Stimulated activated CD4-positive, alpha-beta T cell treated with anti-CD3 and anti-CD28 coated beads, TNF-alpha, amount 100 ng/mL, for 1 hour (primary cell): ENCODE measurements at places on chromosomes 4 and X.

GRCh38 chr4:53186714-53187358 is 179.0 kb downstream of the SCFD2 start:
- no peak for DNase-seq

GRCh38 chrX:23656091-23656490 is 11.2 kb upstream of the PRDX4 start:
- DNase-seq, result no peak

- DNase-seq, result no peak
Observed at GRCh38 chr4:170716868-170717267, 627.1 kb upstream of the AADAT start.

- no peak for DNase-seq
Observed at GRCh38 chr4:146190456-146190855, 14.9 kb downstream of the LSM6 start.

DNA sequence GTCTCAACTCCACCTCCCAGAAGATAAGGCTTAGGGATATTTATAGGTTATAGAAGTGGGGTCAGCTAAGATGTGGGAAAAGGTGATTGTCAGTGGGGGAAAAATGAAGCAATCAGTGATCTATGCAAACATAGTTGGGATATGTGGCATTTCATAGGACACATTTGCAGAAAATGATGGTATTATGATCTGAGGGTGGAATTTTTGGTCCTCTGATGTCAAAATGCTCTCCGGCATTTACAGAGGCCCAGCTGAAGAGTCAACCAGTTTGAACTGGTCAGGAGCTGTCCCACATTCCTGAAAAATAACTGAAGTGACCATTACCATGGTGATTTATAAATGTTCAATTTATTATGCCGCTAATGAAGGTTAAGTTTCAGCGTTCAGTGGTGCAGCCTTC is 12.2 kb upstream of the HPGD start:
- DNase-seq, result no peak

DNA sequence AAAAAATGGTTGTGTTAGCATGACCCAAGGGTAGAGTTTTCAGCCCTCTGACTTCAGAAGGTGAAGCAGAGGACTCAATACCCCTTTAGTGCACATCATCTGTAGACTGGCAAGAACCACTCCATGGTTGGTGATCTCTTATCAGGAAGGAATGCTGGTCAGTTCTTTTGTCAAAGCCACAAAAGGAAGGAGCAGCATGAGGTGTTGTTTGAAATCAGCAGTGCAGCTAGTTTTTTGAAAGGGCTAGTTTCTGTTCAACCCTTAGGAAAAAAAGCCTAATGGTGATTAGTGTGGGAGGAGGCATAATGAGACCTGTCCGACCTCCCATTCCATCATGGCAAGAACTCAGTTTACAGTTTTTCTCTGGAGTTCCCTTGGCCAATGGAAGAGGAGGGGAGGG is 362.0 kb upstream of the CT83 start:
- no peak for DNase-seq

- DNase-seq, result no peak
Observed at GRCh38 chr4:100041646-100042045, 91.6 kb upstream of the H2AZ1 start.

- DNase-seq, result no peak
Observed at GRCh38 chrX:100973411-100973810, 3.9 kb downstream of the ARL13A start.

DNA sequence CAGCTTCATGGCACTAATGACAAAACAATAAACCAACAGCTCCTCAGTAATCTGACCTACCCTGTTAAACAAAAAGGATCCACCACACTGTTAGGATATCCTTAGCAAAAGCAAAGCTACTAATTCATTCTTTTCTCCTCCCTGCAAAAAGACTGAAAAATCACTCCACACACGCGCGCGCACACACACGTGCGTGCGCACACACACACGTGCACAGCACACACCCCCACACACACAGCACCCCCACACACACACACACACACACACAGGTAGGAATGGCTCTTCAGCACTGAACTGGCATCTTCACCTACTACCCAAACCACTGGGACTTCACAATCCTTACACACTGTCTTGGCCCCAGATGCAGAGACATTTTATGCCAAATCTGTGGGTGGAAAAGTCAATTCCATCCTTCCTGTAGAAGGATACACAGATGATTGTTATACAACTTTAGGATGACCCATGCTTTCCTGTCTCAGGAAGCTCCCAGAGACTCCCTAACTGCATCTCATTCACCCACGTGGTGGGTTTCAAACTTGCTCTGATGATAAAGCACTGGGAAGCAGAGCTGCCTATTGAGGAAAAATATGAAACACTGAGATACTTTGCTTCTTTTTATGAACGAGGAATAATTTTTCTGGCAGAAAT is 102.5 kb downstream of the TSPAN5 start:
- DNase-seq, result no peak

- no peak for DNase-seq
Observed at GRCh38 chr4:88396681-88397080, 18.0 kb downstream of the HERC6 start.

- DNase-seq, result no peak
Observed at GRCh38 chr4:55259294-55259693, 86.7 kb upstream of the SRD5A3 start.

DNA sequence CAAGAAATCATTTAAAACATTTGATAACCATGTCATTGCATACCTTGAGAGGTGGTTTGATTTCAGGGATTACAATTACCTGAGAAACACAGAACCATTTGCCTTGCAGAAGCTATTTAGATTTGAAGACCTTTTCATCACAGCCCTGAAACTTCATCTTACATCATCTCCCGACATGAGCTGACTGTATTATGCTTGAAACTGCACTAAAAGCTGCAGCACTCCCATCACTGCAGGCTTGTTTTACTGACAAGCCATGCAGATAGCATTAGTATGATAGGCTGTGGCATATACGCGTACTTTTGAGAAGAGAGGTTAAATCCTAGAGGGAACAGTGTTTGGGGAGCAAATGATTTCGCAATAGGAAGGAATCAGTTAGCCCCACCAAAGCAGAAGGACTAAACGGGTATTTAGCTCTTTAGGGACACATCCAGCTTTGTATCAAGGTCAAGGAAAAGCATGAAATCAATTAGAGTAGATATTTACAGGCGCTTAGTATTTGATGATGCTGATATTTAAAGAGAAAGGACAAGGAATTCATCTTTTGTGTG is 133.2 kb upstream of the DIAPH2 start:
- no peak for DNase-seq
